ENCODE measurements at places on chromosomes 5 and 9. TPM values are rescaled to one million over a fixed set of nuclear protein-coding genes. Genes with fewer than 3 reads are reported as not detected.

LRRC26 gene
- 5.1 TPM for total RNA-seq

PIP5K1B gene
- 53.6 TPM for total RNA-seq

CDH6 gene
- 0.68 TPM for total RNA-seq

- no peak for DNase-seq
- no peak overlapping the region for H3K27ac ChIP-seq
- no peak overlapping the region for H3K4me3 ChIP-seq
- no peaks in the 10 kb centered on the region for H3K4me1 ChIP-seq
Measured at GRCh38 chr9:16406526-16407225, 463.8 kb downstream of the BNC2 start.

DNA sequence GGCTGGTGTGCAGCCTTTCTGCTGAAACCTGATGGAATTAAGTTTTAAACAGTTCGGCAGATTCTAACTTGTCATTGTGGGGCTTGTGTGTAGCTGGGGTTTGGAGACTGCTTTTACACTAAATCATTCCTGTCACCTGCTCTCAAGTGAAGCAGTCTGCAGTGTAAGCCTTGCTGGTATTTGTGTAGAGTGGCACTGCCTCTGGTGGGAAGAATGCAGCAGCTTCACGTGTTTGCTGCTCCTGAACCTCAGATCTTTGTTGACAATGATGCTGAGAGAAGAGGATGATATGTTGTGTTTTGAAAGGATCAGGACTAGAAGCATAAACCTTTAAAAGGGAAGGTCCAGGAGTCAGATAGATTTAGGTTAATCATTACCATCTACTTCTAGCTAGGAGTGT, 88.1 kb downstream of the KDM4C start:
- no peak overlapping the region for H3K4me3 ChIP-seq
- DNase-seq, result no peak
- H3K36me3 ChIP-seq, result no peaks in the 10 kb centered on the region
- no peak overlapping the region for H3K27ac ChIP-seq
- no peaks in the 10 kb centered on the region for H3K27me3 ChIP-seq

- no peak overlapping the region for H3K27ac ChIP-seq
- H3K27me3 ChIP-seq, result no peaks in the 10 kb centered on the region
- no peaks in the 10 kb centered on the region for H3K4me1 ChIP-seq
- no peaks in the 10 kb centered on the region for H3K36me3 ChIP-seq
Measured at GRCh38 chr9:33426843-33427293, 20.5 kb downstream of the AQP3 start.
